ENCODE measurements at places on chromosomes 6 and 20. TPM values are rescaled to one million over a fixed set of nuclear protein-coding genes. Genes with fewer than 3 reads are reported as not detected.

GRCh38 chr6:1644516-1645060 is 34.9 kb downstream of the FOXC1 start:
- H3K4me1 ChIP-seq: no peaks in the 10 kb centered on the region
- no peak overlapping the region for H3K27ac ChIP-seq

CFAP206 gene
- total RNA-seq: 1.6 TPM

DNA sequence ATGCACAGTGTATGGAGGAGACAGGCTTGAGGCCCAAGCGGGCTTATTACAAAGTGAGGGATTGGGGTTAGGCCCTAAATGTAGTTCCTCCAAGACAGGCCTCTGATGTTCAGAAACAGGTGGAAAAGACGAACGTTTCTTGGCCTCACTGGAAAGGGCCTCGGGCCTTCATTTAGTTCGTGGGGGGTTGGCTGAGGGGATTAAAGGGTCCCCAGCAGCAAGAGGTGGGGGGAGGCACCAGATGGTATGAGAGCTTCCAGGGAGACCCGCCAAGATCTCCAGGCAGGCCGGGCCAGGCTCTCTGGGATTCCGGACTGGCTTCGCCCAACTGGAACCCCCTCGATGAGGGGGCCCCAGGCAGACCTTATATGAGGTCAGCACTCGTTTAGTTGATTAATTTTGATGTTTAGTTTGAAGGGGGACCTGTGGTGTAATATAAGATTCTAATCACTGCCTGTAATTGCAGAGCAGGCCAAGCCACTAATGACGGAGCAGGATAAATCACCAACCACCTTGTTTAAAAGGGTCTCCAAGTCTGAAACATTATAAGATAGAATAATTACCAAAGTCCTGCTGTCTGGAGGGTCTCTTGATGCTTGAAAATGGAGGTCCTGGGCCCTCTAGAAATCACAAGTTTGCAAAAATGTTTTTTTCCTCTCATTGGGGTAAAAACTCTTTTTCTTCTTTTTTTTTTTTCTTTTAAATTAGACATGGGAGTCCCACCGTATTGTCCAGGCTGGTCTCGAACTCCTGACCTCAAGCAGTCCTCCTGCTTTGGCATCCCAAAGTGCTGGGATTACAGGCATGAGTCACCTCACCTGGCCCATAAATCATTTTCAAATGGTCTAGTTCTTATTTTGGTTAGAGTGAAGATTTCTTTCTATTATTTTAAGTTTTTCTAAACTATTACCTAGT is 2.2 kb downstream of the HMGA1 start:
- H3K36me3 ChIP-seq: no peaks in the 10 kb centered on the region
- no peak overlapping the region for H3K4me3 ChIP-seq
- no peak overlapping the region for H3K27ac ChIP-seq
- peaks cover 5% of the 10 kb centered on the region for H3K4me1 ChIP-seq
- no peak for DNase-seq
- H3K27me3 ChIP-seq: no peaks in the 10 kb centered on the region

WFDC12 gene
- not detected for total RNA-seq

GRCh38 chr20:2930538-2930937 is 57.3 kb downstream of the PTPRA start:
- H3K4me1 ChIP-seq: no peaks in the 10 kb centered on the region
- H3K27ac ChIP-seq: no peak overlapping the region
- H3K36me3 ChIP-seq: peaks cover under 1% of the 10 kb centered on the region
- no peak overlapping the region for H3K4me3 ChIP-seq
- H3K27me3 ChIP-seq: no peaks in the 10 kb centered on the region

MAN1A1 gene
- 139 TPM for total RNA-seq

DLL1 gene
- 13.3 TPM for total RNA-seq

GRCh38 chr6:108862479-108863191 is 14.4 kb downstream of the ARMC2 start:
- no peaks in the 10 kb centered on the region for H3K4me1 ChIP-seq
- peak; percentile 49 for DNase-seq
- no peaks in the 10 kb centered on the region for H3K27me3 ChIP-seq
- no peak overlapping the region for H3K27ac ChIP-seq
- no peak overlapping the region for H3K4me3 ChIP-seq

RNF217 gene
- total RNA-seq: 15.0 TPM

DNA sequence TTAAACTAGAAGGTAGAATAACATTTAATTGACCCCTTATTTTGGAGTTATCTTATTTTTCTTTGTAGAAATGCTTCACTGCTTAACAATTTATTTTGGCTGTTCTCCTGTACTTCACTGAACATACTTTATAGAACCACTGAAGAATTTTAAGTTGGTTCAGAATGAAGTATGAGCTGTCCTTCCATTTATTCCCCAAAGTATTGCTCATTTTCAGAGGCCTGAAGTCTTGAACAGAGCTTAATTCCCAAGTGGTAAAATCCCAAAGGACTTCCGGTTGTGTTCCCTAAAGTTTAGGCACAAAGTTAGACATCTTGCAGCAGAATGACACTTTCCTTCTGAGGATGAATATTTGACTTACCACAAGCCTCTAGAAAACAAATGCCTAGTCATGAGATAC is 233.3 kb downstream of the TINAG start:
- DNase-seq: no peak
- no peaks in the 10 kb centered on the region for H3K4me1 ChIP-seq
- no peaks in the 10 kb centered on the region for H3K36me3 ChIP-seq
- H3K27ac ChIP-seq: no peak overlapping the region
- H3K27me3 ChIP-seq: no peaks in the 10 kb centered on the region
- no peak overlapping the region for H3K4me3 ChIP-seq

SLC17A1 gene
- total RNA-seq: not detected

GRCh38 chr20:32535953-32536823 is 48.9 kb downstream of the NOL4L start:
- DNase-seq: no peak
- no peaks in the 10 kb centered on the region for H3K36me3 ChIP-seq
- no peaks in the 10 kb centered on the region for H3K4me1 ChIP-seq
- H3K27me3 ChIP-seq: no peaks in the 10 kb centered on the region
- H3K4me3 ChIP-seq: no peak overlapping the region
- no peak overlapping the region for H3K27ac ChIP-seq

SYNDIG1 gene
- total RNA-seq: 0.68 TPM

GRCh38 chr6:74798302-74798701 is 407.6 kb downstream of the COL12A1 start:
- no peak overlapping the region for H3K27ac ChIP-seq
- DNase-seq: no peak
- no peaks in the 10 kb centered on the region for H3K36me3 ChIP-seq
- H3K4me3 ChIP-seq: no peak overlapping the region
- no peaks in the 10 kb centered on the region for H3K4me1 ChIP-seq

- H3K27ac ChIP-seq: no peak overlapping the region
- H3K4me1 ChIP-seq: peaks cover 19% of the 10 kb centered on the region
- H3K4me3 ChIP-seq: no peak overlapping the region
- DNase-seq: peak; percentile 79
- no peaks in the 10 kb centered on the region for H3K27me3 ChIP-seq
These were observed 19.2 kb downstream of the HMGN3 start for GRCh38 chr6:79215213-79215824.

DNA sequence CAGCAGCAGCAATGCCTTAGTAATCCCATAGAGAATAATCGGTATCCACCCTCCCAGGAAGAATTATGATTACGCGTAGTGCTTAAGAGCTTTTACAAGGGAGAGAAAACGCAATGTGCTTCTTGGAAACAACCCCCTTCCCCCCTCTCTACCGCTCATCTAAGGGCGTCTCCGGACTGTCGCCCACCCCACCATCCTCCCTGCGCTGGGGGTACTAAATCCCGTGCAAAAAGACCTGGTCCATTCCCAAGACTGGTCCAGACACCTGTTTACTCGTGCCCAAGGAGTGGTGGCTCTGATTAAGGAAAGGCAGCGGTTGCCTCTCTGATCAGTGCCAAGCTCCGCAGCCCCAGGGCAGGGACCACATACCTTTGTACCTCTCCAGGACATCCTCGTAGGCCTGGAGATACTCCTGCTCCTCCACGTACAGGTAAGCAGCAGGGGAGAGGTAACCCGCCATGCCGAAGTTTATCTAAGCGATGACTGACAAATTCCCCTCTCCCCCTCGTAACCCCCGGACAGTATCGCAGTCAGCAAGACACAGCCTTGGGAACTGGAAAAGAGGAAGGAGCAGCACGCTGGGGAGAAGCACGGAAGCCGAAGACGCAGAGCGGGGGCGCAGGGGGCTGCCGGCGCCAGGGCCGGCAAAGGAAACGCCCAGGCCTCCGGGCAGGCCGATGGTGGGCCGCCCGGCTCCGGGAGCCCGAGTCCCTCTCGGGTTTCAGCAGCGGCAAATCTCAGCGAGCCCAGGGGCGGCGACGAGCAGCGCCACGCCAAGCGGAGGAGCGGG is 112.0 kb upstream of the BEND6 start:
- DNase-seq: no peak
- peaks cover 10% of the 10 kb centered on the region for H3K4me1 ChIP-seq
- H3K36me3 ChIP-seq: no peaks in the 10 kb centered on the region
- H3K27me3 ChIP-seq: no peaks in the 10 kb centered on the region
- H3K4me3 ChIP-seq: peak overlapping the region; percentile 77

DNA sequence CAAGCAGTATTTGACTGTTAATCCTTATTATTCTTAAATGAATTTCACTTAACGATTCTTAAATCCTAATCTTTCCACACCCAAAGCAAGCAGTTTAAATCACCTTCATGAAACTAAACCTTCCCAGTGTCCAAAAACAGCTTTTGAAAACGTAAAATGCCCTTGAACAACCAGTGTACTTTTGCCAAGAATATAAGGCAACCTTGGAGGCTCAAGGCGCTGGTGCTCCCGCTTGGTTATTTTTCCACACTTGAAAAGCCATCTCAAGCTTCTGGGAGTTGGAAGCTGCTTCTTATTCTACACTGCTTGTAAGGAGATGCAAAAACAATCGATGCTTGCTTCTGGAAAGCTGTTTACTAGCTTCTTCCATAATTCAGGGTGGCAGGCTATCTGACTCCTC is 625.7 kb downstream of the HTR1B start:
- H3K27me3 ChIP-seq: no peaks in the 10 kb centered on the region
- H3K4me3 ChIP-seq: peak overlapping the region; percentile 9
- no peak overlapping the region for H3K27ac ChIP-seq
- H3K36me3 ChIP-seq: no peaks in the 10 kb centered on the region

TP53RK gene
- total RNA-seq: 11.8 TPM

PDE7B gene
- 6.7 TPM for total RNA-seq

DNA sequence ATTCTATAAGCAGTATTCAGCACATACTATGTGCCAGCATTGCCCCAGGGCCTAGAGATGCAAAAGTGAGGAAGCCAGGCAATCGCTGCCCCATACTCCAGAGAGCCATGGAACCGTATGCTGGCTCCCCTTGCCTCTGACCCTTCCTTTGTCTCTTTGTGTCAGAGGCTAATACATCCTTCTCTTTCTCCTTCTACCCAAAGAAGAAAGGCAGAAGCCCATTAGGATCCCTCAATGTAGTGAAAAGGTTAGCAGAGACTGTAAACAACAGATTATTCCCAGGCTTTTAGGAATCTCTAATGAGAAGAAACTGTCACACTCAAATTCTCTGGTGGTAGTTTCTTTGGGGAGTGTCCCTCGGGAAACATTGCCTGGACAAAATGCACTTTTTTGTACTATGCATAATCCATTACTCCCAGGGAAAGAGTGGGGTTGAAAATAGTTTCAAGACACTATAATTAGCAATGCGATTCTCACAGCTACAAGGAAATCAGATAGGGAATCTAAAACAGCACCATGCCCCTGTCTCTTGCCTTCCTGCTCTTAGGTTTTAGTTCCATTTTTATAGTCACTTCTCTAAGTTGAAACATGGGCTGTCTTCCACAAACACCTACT is 325.2 kb upstream of the CNR1 start:
- no peaks in the 10 kb centered on the region for H3K27me3 ChIP-seq
- no peaks in the 10 kb centered on the region for H3K36me3 ChIP-seq
- no peak overlapping the region for H3K4me3 ChIP-seq
- DNase-seq: no peak
- H3K27ac ChIP-seq: no peak overlapping the region

DNA sequence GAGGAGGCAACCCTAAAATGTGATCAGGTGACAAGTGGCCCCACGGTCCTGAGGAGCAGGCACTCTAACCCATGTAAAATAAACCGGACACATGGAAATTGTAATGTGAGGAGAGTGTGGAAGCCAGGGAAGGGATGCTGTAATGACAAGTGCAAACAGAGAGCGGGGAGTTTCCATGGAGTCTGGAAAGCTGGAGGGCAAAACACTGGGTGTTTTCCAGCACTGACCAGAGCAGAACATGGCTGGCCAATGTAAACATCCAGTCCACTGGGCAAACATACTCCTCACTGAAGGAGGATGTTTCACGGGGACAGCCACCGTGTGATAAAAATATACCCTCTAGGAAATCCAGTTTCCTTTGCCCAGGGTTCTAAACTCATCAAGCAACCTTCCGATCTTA is 219.0 kb upstream of the JARID2 start:
- H3K4me1 ChIP-seq: no peaks in the 10 kb centered on the region
- H3K27ac ChIP-seq: no peak overlapping the region
- H3K4me3 ChIP-seq: no peak overlapping the region
- DNase-seq: no peak
- no peaks in the 10 kb centered on the region for H3K36me3 ChIP-seq

RAET1G gene
- total RNA-seq: 29.8 TPM

- no peaks in the 10 kb centered on the region for H3K27me3 ChIP-seq
- no peak overlapping the region for H3K27ac ChIP-seq
- H3K36me3 ChIP-seq: no peaks in the 10 kb centered on the region
These were observed 608.1 kb downstream of the TENT5A start for GRCh38 chr6:81144346-81144745.

ZSCAN23 gene
- total RNA-seq: 2.8 TPM

- no peaks in the 10 kb centered on the region for H3K4me1 ChIP-seq
- H3K4me3 ChIP-seq: no peak overlapping the region
- H3K27ac ChIP-seq: no peak overlapping the region
- no peaks in the 10 kb centered on the region for H3K36me3 ChIP-seq
These were observed 94.4 kb upstream of the ZNF217 start for GRCh38 chr20:53688085-53688484.

RIPOR3 gene
- total RNA-seq: 5.8 TPM

KCNQ5 gene
- total RNA-seq: 0.10 TPM

GRCh38 chr6:137641474-137642077 is 147.4 kb upstream of the OLIG3 start:
- no peaks in the 10 kb centered on the region for H3K4me1 ChIP-seq
- H3K4me3 ChIP-seq: no peak overlapping the region
- DNase-seq: peak; percentile 68
- peaks cover 3% of the 10 kb centered on the region for H3K27me3 ChIP-seq

- no peaks in the 10 kb centered on the region for H3K27me3 ChIP-seq
- DNase-seq: no peak
- no peak overlapping the region for H3K4me3 ChIP-seq
- H3K4me1 ChIP-seq: peaks cover 5% of the 10 kb centered on the region
These were observed 5.1 kb downstream of the C6orf132 start for GRCh38 chr6:42137194-42137753.

Measured in adrenal gland (tissue), 19 donors.